ENCODE measurements at places on chromosomes 5 and 9. TPM values are rescaled to one million over a fixed set of nuclear protein-coding genes. Genes with fewer than 3 reads are reported as not detected.

DNA sequence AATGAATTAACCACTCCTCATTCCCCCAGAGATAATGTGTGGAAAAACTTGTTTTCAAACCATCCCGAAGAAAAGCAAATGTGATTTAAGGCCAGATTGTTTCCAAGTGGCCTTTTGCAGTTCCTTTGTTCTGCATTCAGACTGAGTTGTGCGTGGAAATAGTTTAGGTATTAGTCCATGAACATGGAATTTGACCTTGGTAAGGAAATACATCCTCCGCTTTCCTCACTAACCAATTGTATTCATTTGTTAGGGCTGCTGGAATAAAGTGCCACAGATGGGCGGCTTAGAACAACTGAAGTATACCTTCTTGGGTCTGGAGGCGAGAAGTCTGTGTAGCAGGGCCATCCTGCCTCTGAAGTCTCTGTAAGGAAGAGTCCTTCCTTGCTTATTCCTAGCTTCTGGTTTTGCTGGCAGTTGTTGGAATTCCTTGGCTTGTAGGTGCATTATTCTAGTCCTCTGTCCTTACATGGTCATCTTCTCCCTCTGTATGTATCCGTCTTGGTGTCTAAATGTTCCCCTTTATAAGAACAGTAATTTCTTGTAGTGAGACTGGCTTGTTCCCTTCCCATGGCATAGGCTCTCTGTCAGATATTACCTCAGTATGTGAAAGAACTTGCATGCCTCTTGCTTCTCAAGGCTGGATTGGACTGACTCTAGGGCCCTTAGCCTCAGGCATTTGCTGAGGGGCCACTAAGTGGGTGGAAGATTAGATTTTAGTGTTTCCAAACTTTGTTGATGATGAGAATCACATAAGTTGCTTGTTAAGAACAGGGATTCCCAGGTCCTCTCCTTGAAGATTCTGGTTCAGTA is 53.9 kb downstream of the RAI14 start:
- DNase-seq = no peak
- H3K4me3 ChIP-seq = no peak overlapping the region
- H3K36me3 ChIP-seq = peaks cover 13% of the 10 kb centered on the region
- no peaks in the 10 kb centered on the region for H3K27me3 ChIP-seq
- H3K4me1 ChIP-seq = peaks cover 32% of the 10 kb centered on the region

DNA sequence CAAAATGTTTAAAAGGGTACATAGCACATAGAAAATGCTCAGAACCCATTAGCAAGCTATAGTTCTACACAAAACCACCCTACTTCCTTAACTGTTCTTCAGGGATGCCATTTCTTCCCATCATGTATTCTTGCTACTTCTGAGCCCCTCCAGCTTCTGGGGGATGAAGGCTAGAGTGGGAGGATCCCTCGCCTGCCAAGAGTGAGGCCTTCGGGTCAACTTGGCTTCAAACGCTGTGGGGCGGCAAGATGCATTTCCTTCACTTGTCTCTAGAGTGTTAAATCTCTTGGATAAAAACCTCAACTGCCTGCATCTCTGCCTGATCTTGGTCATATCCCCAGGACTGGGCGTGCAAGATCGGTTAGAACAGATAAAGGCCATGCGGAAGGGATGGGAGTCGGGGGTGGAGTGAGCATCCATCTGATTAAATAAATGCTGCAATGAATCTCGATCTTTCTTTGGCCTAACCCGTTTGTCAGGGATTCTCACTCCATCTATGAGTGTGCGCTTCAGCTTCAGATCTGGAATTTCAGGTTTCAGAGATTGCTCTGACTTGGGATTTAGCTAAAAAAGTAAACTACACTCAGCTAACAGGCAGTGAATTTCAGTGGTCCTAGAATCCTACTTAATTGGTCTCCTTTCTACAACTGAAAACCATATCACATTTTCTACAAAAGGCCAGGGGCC is 118.0 kb upstream of the PANK3 start:
- H3K4me3 ChIP-seq = no peak overlapping the region
- no peaks in the 10 kb centered on the region for H3K36me3 ChIP-seq
- no peak for DNase-seq
- H3K27ac ChIP-seq = no peak overlapping the region
- H3K27me3 ChIP-seq = peaks cover 95% of the 10 kb centered on the region
- no peaks in the 10 kb centered on the region for H3K4me1 ChIP-seq

- no peak overlapping the region for H3K27ac ChIP-seq
- no peaks in the 10 kb centered on the region for H3K27me3 ChIP-seq
- DNase-seq = peak; percentile 35
Measured at GRCh38 chr5:23977997-23978396, 470.6 kb downstream of the PRDM9 start.

- H3K4me3 ChIP-seq = no peak overlapping the region
- H3K4me1 ChIP-seq = peaks cover 28% of the 10 kb centered on the region
- H3K27me3 ChIP-seq = no peaks in the 10 kb centered on the region
- H3K27ac ChIP-seq = no peak overlapping the region
- H3K36me3 ChIP-seq = no peaks in the 10 kb centered on the region
Measured at GRCh38 chr9:134333234-134333873, 7.1 kb downstream of the RXRA start.

DNA sequence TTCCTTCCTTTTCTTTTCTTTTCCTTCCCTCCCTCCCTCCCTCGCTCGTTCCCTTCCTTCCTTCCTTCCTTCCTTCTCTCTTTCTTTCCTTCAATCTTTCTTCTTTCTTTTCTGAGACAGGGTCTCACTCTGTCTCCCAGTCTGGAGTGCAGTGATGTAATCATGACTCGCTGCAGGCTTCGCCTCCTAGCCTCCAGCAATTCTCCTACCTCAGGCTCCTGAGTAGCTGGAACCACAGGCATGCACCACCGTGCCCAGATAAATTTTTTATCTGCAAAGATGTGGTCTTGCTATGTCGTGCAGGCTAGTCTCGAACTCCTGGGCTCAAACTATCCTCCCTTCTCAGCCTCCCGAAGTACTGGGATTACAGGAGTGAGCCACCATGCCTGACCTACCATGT is 81.4 kb downstream of the SPATA31C2 start:
- no peak overlapping the region for H3K4me3 ChIP-seq
- DNase-seq = no peak
- no peaks in the 10 kb centered on the region for H3K36me3 ChIP-seq

GRCh38 chr9:129617167-129617566 is 3.7 kb downstream of the C9orf50 start:
- H3K36me3 ChIP-seq = peaks cover 7% of the 10 kb centered on the region
- H3K27ac ChIP-seq = no peak overlapping the region
- H3K27me3 ChIP-seq = no peaks in the 10 kb centered on the region
- H3K4me3 ChIP-seq = no peak overlapping the region
- no peaks in the 10 kb centered on the region for H3K4me1 ChIP-seq

DNA sequence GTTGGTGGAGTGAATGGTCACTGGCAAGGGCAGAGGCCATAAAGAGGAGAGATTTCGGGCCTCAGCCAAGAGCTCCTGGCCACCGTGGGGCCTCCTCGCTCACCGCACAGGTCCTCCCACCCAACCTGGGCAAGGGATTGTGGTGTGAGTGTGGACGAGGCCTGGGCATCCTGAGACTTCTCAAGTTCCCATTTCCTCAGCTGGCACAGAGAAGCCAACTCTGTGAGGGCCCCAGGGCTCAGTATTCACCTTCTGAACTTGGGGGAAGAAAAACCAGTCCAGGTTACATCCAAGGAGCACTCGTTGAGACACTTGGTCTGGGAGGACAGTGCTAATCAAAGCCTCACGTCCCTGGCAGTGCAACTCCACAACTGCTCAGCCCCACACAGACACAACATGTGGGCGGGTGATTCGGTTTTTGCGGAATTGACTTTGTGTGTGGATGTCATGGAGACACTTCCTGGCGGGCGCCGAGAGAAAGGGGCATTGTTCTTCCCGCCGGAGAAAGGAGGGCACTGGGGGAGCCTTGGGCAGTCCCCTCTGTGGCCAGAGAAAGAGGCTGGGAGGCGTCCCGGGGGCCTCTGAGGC is 28.5 kb upstream of the NKD2 start:
- peak; percentile 49 for DNase-seq
- H3K36me3 ChIP-seq = no peaks in the 10 kb centered on the region

- peak overlapping the region; percentile 89 for H3K27ac ChIP-seq
- H3K36me3 ChIP-seq = peaks cover 64% of the 10 kb centered on the region
- H3K4me3 ChIP-seq = peak overlapping the region; percentile 94
- H3K27me3 ChIP-seq = no peaks in the 10 kb centered on the region
- DNase-seq = peak; percentile 94
- H3K4me1 ChIP-seq = peaks cover 18% of the 10 kb centered on the region
Measured at GRCh38 chr5:107672211-107673038, 1.7 kb upstream of the EFNA5 start.

GRCh38 chr5:159678657-159679392 is 237.5 kb upstream of the ADRA1B start:
- H3K36me3 ChIP-seq = no peaks in the 10 kb centered on the region
- DNase-seq = no peak
- H3K4me3 ChIP-seq = no peak overlapping the region
- no peak overlapping the region for H3K27ac ChIP-seq
- H3K27me3 ChIP-seq = no peaks in the 10 kb centered on the region

DNA sequence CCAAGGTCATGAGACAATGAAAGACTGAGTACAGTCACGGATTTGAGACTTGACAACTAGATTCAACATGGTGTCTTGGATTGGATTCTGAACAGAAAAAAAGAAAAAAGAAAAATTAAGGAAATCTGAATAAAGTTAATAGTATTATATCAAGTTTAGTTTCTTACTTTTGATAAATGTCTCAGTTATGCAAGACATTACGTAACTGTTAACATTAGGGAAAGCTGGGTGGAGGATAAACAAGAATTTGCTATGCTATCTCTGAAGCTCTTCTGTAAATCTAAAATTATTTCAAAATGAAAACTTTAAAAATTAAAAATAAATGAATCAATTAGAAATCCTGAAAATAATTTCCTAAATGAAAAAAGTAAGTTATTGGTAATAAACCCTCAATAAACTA is 14.4 kb upstream of the DCAF12 start:
- no peak overlapping the region for H3K27ac ChIP-seq
- no peak overlapping the region for H3K4me3 ChIP-seq
- H3K36me3 ChIP-seq = no peaks in the 10 kb centered on the region
- no peaks in the 10 kb centered on the region for H3K27me3 ChIP-seq
- no peak for DNase-seq
- peaks cover 6% of the 10 kb centered on the region for H3K4me1 ChIP-seq

DNA sequence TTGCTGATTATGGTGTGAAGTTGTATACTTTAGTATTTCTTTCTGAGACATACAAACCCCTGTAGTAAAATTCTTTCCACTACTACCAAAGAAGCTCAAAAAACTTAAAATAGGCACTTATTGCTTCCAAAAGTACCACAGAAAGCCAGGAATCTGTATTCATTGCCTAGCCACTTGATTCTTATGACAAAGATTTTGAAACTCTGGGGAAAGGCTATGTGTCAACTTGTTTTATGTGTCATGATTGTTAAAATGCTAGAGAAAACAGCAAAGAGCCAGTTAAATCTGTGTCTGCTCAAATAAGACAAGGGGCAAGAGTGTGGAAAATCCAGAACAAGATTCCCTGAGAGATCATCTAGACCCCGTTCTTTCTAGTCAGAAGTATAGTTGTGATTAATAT is 6.0 kb downstream of the KIF2A start:
- H3K4me3 ChIP-seq = no peak overlapping the region
- no peak for DNase-seq
- H3K27ac ChIP-seq = no peak overlapping the region
- peaks cover 60% of the 10 kb centered on the region for H3K4me1 ChIP-seq

GRCh38 chr9:132309056-132309455 is 45.7 kb downstream of the SETX start:
- peaks cover 53% of the 10 kb centered on the region for H3K36me3 ChIP-seq
- H3K27ac ChIP-seq = no peak overlapping the region
- DNase-seq = no peak
- no peak overlapping the region for H3K4me3 ChIP-seq
- no peaks in the 10 kb centered on the region for H3K4me1 ChIP-seq

DNA sequence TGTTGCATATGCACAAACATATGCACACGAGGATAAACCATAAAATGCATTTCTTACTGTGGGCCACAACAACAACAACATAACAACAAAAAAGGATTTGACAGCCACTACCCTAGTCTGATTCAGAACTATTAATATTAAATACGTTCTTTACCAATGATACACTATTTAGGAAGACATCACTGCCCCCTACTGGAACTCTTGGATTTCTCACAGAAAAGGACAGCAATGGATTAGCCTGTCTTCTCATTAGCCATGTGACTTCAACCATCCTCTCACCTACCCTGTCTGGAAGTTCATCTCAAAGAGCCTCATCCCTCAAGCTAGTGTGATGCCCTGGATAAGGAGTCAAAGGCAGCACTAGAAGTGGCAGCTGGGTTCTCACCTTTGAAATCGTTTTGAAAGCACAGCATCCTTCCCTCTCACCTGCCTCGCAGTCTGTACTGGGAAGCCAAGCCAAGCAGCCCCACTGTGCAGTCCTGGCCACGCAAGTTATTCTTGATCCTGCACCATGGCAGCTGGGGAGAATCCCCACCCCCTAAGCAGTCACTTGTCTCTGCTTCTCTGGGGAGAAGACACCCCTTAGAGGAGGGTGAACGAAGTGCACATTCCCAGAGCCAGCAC is 64.6 kb downstream of the SH3TC2 start:
- DNase-seq = peak; percentile 76
- peaks cover 76% of the 10 kb centered on the region for H3K4me1 ChIP-seq
- peak overlapping the region; percentile 25 for H3K27ac ChIP-seq
- H3K4me3 ChIP-seq = no peak overlapping the region

The LCNL1 gene
- total RNA-seq = not detected

The SLC22A4 gene
- total RNA-seq = 3.1 TPM

The OR1Q1 gene
- not detected for total RNA-seq

The CHSY3 gene
- total RNA-seq = 1.1 TPM

Measured in Calu3 (cell line).